Stimulated activated CD8-positive, alpha-beta memory T cell treated with anti-CD3 and anti-CD28 coated beads, Interleukin-4, amount 100 ng/mL, for 1 hour (primary cell): ENCODE measurements at places on chromosomes 2 and 18.

- no peak for DNase-seq
These were observed 95.6 kb downstream of the HDAC4 start for GRCh38 chr2:239305222-239305575.

DNA sequence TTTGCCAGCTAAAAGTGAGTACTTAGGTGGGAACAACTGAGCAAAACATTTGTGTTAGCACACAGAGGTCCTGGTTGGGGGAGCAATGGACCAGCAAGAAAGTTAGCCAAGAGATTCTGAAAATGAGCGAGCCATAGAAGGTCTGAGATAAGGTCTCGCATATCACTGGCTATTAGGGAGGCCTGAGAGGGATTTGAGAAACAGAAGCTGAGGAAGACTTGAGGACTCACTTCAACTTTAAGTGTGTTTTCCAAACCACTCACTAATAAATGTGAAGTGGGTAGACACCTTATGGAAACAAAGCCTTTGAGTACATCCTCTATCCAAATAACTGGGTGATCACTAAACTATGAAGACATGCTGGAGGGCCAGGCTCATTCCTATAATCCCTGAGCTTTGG is 958.5 kb downstream of the DPP10 start:
- no peak for DNase-seq

DNA sequence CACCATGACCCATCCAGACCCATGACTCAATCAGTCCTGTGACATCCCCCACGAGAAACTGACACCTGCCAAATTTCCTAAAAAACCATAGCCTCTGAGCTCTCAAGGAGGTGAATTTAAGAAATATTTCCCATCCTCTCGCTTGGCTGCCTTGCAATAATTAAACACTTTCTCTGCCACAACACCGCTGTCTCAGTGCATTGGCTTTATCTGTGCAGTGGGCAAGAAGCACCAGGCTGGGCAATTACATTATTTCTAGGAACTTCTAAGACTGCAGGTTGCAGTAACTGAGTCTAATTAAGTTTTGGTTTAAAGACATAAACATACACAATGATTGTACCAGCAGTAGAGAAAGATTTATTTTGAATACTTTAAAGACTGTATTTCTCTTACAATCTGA is 22.0 kb upstream of the RTTN start:
- DNase-seq, result no peak

- no peak for DNase-seq
These were observed 4.9 kb downstream of the MBD1 start for GRCh38 chr18:50276452-50276851.

- no peak for DNase-seq
These were observed 988.8 kb upstream of the CNTNAP5 start for GRCh38 chr2:123036300-123036699.

DNA sequence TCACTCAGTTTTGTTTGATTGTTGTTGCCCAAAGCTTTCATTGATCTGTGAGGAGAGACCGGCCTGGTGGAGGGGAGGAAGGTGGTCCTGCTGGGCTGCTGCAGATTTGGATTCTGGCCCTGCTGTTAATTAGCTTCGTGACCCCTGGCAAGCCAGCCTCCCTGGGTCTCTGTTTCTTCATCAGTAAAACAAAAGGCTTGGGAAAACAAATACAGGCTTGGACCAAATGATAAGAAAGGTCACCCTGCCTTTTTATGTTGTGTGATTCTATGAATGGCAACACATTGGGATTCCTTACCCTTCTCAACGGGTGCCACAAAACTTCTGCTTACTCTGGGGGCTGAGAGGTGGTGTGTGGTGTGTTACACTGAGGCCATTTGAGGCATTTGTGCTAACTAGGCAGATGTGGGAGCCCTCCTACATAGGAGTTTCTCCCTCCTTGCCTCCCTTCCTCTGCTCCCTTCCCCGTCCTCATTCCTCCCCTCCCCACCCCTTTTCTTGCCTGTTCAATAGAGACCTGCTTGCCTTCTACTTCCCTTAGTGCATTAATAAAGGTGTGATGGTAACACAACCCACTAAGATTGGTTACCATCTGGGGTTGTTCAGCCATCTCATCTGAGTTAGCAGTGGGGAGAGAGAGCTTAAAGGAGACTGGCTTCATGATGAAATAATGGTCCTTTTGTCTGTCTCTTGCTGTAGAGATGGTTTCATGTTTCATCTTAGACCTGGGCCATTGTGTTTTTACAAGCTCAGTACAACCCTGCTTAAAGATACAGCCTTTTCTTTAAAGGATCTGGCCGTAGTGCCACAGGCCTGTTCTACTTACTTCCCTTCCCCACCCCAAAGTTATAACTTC is 96.2 kb downstream of the TANC1 start:
- no peak for DNase-seq

DNA sequence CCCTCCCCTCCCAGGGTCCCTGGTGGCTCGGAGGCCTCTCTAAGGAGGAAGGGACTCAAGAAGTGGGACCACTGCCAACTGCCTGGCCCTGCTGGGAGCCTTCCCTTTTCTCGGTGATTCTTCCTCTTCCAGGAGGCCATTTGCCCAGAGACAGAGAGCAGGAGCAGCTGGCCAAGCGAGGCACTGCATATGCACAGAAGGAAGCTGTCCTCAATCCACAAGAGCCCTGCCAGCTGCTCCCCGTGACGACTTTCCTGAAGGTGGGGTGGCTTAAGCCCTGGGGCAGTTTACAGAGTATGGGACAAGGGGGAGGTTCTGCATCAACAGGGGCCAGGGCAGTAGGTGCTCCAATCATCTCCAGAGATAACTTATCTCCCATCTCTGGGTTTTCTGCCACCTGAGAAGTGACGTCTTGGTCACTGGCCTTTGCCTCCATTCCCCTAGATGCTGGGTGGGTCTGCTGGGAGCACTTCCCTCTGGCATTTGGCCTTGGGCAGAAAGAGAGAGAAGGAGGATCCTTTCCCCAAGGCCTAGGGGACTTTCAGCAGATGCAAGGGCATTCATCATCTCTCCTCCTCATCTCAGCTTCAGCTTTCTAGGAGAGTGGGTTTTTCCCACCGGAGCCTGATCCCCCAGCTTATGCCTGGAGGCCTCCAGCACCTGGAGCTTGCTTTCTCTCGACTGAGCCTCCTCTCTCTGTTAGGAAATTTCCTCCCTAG is 28.5 kb downstream of the CIB4 start:
- no peak for DNase-seq

GRCh38 chr2:69789175-69789721 is 40.2 kb upstream of the GMCL1 start:
- no peak for DNase-seq

DNA sequence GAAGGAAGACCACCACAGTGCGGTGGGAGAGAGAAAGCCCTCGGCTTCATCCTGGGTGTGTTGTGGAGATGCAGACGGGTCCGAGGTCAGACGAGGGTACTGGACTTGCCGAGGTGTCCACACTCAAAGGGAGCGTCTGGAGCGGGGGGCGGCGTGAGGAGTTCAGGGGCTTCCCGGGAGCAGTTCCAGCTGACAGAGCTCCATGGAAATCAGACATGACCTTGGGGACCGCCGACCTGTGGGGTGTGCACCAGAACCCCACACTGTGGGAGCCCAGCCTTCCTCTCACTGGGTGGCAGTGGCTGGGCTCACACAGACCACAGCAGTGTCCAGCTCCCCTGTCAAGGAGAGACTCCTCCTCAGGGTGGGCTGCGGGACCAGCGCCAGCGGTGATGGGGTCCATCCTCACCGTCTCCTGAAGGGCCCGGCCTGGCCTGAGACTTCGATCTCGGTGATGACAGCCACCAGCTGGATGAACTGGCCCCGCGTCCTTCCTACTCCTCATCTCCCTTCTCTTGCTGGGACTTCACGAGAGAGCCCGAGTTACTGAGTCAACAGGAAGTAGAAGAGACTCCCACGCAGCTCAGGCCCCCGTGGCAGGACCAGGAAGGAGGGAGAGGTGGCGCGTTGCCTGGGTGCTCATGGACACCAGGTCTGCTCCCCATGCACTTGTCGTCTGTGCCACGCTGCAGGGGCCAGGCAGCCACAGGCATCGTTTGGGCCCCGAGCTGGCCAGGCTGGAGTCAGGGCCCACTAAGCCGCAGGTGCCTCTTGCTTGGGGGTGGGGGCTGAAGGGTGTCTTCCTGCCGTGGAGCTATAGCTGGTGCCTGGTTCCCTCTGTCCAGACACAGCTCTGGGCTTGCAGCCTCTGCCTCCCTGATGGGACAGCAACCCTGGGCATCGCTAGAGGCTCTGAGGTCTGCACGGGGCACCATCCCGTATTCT is 101.9 kb upstream of the CTDP1 start:
- no peak for DNase-seq

- DNase-seq, result no peak
These were observed 13.3 kb upstream of the CYP20A1 start for GRCh38 chr2:203225423-203226039.

GRCh38 chr2:202269585-202269984 is 4.0 kb downstream of the NOP58 start:
- no peak for DNase-seq

DNA sequence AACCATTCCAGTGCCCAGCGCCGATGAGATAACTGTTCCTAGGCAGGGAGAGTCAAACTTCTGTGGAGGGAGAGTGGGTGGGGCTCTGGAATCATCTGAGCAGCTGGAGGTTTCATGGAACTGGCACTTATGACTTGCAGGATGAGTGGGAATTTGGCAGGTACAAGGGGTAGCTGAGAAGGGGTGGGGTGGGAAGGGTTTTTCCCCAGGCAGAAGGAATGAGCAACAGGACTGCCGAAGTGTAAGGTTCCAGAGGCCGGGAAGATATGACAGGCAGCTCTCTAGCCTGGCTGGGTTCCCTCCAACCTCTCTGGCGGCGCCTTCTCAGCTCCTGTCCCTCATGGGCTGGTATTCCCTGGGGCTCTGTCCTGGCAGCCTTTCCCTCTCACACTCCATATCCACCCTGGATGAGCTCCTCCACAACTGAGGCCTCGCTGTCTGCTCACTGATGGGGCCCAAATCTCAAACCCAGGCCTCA is 2.5 kb upstream of the TET3 start:
- no peak for DNase-seq

- no peak for DNase-seq
These were observed 372.8 kb downstream of the MTX2 start for GRCh38 chr2:176642074-176642473.

DNA sequence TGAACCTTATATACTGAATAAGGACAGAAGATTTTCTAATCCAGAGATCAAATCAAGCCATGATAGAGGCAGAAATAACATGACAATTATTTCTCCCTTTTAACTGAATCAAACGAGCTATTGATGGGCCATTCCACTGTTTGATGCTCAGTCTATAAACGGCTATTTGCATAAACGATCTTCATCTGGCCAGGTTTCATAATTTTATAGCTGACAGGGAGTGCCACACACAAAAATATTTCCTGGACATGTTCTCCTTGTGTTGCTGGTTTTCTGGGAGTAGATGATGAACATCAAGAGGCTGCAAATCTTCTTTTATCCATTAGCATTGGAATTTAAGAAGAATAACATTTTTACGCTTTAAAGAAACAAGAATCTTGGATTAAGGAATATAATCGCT is 63.1 kb downstream of the ACVR1C start:
- no peak for DNase-seq

DNA sequence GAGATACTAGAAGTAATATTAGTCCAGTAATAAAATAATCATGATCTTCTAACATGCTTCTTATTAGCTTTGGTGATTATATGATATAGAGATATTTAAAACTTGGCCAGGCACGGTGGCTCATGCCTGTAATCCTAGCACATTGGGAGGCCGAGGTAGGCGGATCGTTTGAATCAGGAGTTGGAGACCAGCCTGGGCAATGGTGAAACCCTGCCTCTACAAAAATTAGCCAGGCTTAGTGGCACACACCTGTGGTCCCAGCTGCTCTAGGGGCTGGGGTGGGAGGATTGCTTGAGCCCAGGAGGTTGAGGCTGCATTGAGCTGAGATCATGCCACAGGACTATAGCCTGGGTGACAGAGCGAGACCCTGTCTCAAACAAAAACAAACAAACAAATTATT is 87.0 kb downstream of the WDR7 start:
- no peak for DNase-seq

DNA sequence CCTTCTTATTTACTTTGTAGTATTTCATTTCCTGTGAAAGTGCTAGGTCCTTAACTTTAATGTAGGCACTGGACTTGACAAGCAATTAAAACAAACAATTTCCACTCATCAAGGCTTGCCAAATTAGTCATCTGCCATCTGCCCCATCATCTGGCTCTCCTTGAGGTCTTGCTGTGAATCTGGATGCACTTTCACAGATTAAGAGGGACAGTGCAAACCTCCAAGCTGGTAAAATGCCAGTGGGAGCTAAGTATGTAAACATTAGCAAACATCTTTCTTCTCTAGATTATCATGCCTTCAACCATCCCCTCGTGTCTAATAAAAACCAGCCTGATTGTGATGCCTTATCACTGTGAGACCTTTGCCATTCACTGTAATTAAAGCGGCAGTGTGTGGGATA is 402.9 kb downstream of the ERBB4 start:
- DNase-seq, result no peak

- DNase-seq, result no peak
These were observed 141.4 kb downstream of the SCG2 start for GRCh38 chr2:223460774-223461211.

- peak; percentile 62 for DNase-seq
These were observed 919 bp upstream of the PCBP1 start for GRCh38 chr2:70086278-70086837.

DNA sequence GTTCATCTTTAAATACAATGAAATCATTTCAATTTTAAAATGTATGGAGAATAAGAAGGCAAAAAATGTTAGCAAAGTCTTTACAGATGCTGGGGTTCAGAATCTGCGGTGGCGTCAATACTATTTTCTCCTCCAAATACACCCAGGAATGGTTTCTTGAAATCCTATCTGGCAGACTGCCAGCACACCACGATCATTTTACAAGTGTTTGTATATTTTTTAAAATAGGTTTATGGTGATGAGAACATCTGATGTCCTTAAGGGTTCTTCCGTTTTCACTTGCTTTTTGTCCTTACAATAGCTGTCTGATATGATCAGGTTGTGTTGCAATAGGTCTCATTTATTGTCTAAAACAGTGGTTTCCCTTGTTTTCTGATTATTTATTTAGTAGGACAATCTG is 89.6 kb downstream of the CMPK2 start:
- no peak for DNase-seq

DNA sequence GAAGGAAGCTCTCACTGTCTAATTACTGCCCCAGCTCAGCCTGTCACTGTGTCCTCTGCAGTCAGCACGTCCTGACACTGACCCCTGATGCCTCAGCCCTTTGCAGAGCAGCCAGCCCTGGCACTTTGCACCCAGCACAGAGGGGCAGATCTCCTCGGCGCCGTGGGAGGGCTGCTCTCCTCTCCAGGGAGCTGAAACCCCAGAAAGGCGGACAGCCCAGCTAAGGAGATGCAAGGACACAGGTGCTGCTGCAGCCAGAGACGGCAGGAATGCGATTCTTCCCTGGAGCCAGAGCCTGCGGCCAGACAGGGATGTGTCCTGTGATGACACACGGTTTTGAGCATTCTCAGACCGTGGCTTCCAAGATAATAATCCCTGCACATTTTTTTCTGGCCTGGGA is 34.5 kb upstream of the SIX3 start:
- DNase-seq, result no peak

DNA sequence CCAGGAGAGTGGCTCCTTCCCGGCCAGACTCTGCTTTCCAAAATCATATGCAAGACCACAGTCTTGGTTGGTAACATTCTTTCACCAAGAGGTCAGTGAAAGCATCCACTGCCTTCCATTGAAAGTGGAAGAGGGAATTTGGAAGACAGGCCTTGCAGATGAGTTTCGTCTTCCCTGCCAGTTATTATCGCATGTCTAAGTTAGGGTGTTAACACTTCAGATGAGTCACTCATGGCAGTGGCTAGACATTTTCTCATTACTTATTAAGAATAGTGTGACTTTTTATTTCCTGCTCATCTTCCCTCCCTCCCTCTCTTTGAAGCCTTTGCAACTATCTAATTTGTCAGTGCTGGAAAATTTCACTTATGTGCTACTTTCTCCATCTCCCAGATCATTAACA is 102.9 kb upstream of the EPB41L3 start:
- DNase-seq, result no peak
